ENCODE measurements at places on chromosomes 4 and X.

DNA sequence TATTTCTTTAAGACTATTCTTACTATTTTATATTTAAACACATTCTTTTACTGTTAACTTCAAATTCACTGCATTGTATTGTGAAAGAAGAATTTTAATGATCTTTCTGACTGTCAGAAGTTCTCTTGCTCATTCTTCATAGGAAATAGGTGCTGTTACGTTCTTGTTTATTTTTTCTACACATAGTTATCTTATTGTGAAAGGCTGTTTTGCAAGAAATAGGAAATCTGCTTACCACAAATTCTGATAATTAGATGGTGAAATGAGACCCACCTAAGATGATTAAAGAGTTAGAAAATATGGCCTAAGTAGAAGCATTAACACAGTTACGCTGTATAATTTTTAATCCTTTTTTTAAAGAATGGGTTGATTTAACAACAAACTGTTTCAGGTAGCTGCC, 316.1 kb upstream of the ZFP42 start:
- DNase-seq = no peak

- peak; percentile 69 for DNase-seq
Measured at GRCh38 chrX:39869846-39870601, 227.7 kb downstream of the BCOR start.

- DNase-seq = no peak
Measured at GRCh38 chrX:139784807-139785206, 76.8 kb upstream of the MCF2 start.

GRCh38 chrX:108216919-108217571, 125.5 kb downstream of the ATG4A start:
- no peak for DNase-seq

- DNase-seq = no peak
Measured at GRCh38 chrX:152844256-152844655, 13.4 kb downstream of the NSDHL start.

DNA sequence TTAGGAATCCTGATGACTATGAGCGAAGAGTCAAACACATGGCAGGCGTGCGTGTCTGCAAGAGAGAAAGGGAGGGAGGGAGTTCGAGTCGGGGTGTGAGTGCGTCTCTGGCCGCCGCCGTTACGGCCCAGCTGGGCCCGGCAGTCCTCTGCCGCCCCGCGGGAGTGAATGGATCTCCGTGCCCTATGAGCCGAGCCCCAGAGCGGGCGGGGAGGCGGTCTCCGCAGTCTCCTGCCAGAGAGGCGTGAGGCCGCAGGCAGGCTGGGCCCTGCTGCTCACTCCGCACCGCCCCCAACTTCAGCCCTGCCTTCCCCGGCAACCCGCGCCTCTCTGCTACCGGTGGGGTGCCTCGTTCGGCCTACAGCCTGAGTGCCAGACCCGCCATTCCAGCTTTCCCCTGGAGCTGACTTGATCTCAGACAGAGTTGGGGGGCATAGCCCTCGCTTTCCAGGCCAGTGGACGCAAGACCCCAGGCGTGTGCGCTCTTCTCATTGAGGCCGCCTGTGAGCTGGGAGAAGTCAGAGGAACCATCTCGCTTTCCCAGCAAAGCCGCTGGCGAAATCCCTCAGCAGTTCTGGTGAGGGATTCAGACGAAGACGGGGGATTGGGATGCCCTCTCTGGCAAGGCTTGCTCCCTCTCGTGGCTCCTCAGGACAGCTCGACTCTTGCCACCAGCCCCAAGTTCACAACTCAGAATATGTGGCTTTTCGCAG, 1.4 kb downstream of the SLC16A2 start:
- DNase-seq = peak; percentile 54

DNA sequence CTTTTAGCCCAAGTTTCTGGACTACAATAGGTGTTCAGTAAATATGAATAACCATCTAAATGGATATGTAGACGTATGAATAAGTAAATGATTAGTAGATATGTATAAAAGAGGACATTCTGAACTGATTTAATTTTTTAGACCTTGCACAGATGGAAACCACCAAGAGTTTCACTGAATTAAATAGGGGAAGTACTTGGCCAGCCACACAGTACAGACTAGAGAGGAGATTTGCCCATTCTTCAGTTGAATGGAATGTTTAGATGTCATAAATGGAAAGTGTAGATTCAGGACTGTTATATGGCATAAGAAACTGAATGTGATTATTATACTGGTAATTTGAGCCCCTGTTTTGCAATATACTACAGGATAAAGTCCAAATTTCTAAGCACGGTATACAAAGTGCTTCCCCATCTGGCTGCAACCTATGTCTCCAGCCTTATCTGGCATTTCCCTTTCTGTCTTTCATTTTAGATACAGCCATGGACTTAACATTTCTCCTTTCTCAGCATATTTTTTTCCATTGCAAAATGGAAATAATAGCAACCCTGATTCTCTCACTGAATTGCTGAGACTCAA, 137.8 kb upstream of the HS3ST1 start:
- DNase-seq = no peak

- no peak for DNase-seq
Measured at GRCh38 chr4:86530183-86530582, 63.9 kb upstream of the PTPN13 start.

GRCh38 chr4:36254371-36254770, 10.1 kb upstream of the ARAP2 start:
- no peak for DNase-seq

DNA sequence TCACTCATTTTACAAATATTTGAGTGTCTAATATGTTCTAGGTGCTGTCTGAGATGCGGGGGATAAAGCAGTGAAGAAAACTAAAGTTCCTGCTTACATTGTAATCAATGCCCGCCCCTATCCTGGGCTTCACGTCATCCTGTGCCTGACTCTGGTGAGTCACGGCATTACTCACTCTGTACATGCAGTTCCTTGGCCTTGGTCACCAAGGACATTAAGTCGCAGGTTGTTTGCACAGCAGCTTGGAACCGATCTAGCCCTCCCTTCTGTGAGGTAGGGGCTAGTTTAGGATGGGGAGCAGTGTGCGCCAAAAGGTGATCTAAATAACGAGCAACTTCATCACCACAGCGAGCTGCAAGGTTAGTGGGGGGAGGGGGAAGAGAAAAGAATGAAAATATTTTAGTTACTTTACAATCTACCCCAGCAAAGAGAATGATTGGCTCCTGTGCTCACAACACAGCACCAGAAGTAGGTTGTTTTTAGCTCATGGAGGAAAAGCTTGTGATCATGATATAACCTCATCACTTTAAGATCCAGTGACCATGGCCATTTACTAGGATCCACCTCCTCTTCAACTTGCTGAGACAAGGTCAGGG, 48.0 kb upstream of the HDAC8 start:
- peak; percentile 77 for DNase-seq

GRCh38 chr4:7193030-7193958, 956 bp downstream of the SORCS2 start:
- no peak for DNase-seq

DNA sequence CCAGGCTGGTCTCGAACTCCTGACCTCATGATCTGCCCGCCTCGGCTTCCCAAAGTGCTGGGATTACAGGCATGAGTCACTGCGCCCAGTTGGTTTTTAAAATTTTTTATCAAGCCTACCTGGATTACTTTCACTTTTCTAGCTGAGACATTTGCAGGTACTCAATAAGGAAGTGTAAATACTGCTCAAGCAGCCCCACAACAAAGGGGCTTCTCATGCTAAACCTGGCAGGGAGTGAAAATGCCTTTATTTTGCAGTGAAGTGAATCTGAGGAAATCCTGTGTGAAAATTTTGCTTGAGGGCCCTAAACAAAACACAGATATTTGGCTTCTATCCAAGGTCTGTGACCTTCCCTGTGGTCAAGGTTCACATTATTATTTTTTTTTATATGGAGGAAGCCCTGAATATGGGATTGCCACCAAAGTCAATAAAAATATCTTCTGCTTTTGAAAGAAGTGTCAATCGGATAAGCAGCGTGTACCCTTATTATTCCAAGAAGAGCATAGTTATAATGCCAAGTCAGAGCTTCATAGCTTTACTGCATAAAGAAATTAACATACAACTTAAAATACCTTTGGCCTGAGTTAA, 481.0 kb downstream of the SH2D1A start:
- DNase-seq = no peak

- DNase-seq = no peak
Measured at GRCh38 chr4:26729027-26729426, 131.6 kb upstream of the STIM2 start.

GRCh38 chr4:139297001-139297410, 4.3 kb upstream of the NAA15 start:
- DNase-seq = peak; percentile 92

DNA sequence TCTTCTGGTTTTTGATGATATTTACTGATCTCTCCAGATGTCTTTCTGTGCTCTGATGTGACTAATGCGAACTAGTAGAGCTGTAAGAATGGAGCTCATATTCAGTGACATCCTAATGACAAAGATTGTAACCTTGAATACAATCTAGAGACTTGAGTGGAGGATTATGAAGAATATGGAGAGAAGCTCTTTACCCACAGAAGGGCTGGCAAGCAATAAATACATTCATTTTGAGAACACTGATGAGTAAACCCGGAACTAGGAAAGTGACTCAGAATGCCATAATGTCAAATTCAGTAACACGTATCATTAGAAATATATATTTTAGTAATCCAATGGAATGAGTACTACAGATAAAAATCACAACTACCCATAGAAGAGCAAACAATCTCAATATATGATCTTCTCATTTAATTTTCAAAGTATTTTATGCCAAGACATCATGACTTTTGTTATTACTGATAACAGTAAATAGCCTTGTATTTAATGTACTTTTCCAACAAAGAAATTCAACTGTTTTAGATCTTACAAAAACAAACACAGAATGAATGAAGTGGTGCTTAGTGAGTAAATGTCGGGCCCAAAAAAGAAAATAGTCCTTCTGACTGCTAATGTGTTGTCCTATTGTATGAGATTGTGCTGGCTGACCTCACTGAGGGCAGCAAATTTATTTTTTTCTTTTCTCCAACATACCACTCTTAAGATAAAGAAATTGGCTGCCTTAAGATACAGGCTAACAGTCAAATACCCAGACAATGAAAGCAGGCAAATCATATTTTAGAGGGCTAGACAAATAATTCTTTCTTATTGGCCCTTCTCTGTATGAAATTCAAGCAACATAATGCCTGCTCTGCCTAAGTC, 49.2 kb upstream of the HDAC8 start:
- peak; percentile 53 for DNase-seq

- no peak for DNase-seq
Measured at GRCh38 chr4:116942315-116942714, 143.1 kb downstream of the TRAM1L1 start.

DNA sequence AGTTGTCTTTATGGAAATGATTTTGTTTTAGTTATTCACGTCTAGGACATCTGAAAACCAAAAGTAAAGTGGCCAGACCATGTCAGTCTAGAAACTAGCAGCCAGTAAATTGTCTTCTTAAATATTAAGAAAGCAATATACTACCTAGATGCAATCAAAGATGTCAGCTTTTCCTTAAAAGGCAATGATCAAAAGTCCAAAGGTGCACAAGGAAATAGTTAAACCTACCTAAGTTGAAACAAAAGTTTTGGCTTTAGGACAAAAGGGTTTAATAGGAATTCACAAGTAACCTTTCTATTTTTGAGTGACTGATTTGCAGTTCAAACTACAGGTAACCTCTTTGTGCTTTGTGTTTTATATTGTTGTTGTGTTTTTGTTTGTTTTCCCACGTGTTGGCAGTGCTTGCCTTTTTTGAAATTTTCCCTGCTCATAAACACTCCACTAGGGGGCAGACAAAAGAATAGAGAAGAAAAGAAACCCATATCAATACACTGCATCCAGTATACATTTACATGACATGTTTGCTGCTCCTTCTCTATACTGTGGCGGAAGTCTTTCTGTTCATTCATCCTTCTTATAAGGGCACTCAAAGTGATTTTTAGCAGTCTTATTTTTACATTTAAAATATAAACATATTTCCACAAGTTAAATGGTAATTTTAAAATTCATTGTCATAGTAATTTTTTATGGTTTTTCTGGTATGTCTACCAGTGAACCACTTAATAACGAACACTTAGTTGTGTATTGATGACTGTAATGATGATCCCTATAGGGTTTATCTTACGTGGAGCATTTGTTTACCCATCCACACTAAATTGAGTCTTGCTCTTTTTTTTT, 62.7 kb downstream of the GAB1 start:
- peak; percentile 17 for DNase-seq

- no peak for DNase-seq
Measured at GRCh38 chr4:46016306-46016705, 107.5 kb downstream of the GABRG1 start.

GRCh38 chrX:21738210-21738949, 19.5 kb downstream of the SMPX start:
- DNase-seq = no peak

DNA sequence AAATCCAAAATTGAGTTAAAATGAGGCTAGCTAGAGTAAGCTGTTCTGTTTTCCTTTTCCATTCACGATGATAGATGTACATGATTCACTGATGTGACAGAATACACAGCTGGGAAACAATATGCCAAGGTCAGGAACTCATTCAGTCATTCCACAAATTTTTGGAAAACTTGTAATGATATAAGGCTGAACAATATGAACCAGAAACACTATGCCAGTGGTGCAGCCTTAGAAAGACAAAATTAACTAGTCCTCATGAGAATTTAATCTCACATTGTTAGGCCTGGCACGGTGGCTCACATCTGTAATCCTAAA, 50.0 kb upstream of the NDST3 start:
- DNase-seq = no peak

GRCh38 chrX:105823092-105823455, 735 bp downstream of the NRK start:
- DNase-seq = no peak

DNA sequence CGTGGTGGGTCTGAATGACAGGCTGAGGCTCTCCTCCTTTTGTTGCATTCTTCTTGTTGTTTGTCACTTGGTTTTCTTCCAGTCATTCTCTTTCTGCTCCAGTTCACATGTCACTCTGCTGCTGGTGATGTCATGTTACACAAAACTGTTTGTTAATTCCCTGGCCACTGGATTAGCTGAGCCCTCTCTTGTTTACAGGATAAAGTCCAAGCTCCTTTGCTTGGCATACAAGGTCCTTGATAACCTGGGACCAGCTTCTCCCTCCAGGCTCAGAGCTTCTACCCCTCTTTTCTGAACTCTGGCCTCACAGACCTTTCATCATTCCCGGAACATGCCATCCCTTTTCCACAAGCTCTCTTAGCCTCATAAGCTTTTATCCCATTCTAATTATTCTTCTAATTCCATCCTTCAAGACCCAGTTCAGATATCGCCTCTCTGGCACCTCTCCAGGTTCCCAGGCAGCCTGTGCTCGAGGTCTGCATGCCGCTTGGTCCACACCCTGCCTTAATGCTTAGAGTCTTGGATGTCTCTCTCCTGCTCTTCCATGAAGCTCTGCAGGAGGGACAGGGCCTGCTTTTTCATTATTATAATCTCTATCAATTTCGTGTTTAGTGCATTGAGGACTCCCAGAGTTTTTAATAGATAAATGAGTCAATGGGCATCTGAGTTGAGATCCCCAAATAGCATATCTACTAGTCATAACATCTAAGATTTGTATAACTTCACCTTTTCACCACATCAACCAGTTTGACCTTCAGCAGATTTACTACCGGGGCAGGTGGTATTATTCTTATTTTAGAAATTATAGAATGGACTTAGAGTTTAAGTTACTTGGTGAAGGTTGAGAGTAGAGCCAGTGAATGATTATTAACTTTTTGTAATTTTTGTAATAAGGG, 98.7 kb downstream of the TMEM131L start:
- DNase-seq = no peak

All from mammary epithelial cell (primary cell).